Upper lobe of right lung (tissue), 1 donor: ENCODE measurements at places on chromosomes 7 and 10.
A peak's percentile ranks its signal among the peaks of the same experiment; 100 is the strongest.

- no peak for DNase-seq
Measured at GRCh38 chr10:73433538-73433867, at the start of gene MSS51. TSS of gene MSS51 (minus strand) at chr10:73433561. CDS start at chr10:73428284, 5,277 bp downstream.

- DNase-seq, result no peak
Measured at GRCh38 chr7:154373956-154374355, 321.8 kb downstream of the DPP6 start.

- DNase-seq, result no peak
Measured at GRCh38 chr7:104900525-104901239, 113.3 kb upstream of the KMT2E start.

- no peak for DNase-seq
Measured at GRCh38 chr10:98390406-98390805, 24.6 kb downstream of the PYROXD2 start.

DNA sequence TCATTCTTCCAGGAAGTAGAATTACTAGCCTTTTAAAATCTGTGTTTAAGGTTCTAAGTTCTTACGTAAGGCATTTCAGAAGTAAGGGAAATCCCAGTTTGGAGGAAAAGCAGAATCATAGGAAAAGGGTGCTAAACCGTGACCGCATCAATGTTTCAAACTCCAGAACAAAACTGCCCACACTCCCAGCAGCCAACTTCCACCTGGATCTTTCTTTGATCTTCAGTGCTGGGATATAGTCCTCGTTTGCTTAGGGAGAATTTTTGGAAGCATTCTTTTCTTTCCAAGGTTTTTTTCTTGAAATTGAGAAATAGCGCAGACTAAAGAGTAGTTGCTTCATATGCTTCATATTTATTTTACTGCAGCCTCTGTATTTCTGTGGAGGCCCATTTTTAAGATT lies 8.9 kb downstream of the PROSER2 start:
- DNase-seq, result no peak

DNA sequence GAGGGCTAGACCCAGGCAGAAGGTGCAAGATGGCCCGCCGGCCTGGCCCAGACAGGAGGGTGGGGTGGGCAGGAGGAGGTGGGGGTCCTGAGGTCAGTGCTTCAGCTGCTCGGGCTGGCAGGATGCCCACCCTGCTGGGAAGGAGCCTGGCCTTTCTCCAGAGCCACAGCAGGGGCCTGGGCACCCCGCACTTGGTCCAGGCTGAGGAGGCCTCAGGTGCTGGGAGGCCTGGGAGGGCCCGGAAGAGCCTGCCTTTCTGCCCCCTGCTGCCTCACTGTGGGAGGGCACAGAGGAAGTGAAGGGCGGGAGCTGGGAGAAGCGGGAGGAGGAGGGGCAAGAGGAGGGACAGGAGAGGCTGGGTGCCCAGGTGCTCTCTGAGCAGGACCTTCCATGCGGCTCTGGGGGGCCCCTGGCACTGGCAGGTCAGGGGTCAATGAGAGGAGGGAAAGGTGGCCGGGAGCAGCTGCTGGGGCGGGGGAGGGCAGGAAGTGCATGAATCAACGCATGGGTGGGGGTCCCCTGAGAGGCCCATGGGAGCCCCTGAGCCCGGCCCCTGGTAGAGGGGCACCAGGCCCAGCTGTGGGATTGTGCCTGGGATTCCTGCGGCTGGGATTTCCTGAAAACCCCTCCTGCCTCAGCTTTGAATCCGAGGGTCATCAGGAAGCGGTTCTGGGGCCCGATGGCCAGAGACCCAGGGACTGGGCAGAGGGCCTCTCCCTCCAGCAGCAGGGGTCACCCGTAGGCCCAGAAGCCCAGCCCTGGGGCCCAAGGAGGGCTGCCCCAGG lies 49.9 kb downstream of the PWWP2B start:
- peak; percentile 89 for DNase-seq

DNA sequence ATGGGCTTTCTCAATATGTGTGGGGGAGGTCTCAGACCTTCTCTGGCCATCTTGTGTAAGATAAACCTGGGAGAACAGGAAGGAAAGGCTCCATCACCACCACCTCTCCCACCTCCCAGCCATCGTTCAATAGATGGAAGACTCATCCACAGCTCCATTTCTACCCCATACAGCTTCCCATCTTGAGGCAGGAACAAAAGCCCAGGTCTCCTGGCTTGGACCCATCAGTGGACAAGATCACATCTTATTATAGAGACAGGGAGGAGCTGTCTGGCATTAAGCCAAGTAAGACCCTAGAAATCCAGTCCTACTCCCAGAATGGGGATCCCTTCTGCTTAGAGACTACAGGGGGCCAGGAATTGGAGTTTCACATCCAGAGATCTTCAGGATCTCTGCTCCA lies 150.3 kb downstream of the GFRA1 start:
- DNase-seq, result no peak

- DNase-seq, result no peak
Measured at GRCh38 chr10:25600651-25601050, 333.4 kb upstream of the MYO3A start.

GRCh38 chr7:140650367-140650766 lies 9.8 kb upstream of the DENND2A start:
- peak; percentile 18 for DNase-seq

DNA sequence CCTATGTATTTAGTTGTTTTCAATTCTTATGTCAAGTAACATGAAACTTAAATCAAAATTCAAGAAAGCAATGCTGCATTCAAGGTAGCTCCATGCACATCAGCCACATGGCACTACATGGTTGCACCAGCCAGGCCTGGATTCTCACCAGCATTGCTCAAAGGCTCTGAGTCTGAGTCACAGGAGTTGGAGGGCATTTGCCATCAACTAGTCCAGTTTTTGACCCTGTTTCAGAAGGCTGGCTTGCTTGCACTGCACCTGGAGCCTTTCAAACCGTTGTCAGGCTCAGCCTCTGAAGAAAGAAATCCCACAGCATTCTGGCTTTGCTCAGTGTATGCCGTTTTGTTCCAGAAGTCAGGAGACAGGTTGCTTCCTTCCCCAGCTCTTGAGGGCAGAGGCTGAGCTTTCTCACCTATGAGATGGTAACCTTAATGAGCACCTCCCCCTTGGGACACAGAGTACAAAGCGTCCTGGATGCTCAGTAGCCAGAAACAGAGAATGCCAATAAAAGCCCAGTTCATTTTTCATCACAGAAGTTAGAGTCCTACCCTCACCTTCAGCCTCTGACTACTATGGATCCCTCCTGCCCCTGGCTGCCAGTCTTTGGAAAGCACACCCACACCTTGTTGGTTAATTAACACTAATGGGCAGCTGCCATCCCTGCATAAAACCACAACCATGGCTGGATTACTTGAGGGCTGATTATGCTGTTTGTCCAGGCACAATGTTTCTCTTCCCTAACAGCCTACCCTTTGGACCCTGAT lies 288.4 kb upstream of the LRRTM3 start:
- DNase-seq, result no peak

DNA sequence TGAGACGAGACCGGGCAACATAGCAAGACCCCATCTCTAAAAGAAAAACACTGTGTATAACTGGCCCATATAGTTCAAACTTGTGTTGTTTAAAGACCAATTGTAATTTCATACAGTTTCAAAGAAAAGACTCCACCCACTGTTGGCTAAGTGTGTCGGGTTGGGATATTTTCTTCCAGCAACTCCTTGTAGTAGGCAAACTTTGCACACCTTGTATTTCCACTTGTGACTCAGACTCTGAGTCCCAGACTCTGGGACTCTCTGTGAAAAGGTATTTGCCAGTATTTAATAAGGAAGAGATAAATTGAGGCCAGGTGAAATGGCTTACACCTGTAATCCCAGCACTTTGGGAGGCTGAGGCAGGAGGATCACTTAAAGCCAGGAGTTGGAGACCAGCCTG lies 29.3 kb upstream of the RHBDD2 start:
- DNase-seq, result no peak

- no peak for DNase-seq
Measured at GRCh38 chr7:43211286-43211685, 98.8 kb downstream of the HECW1 start.

- no peak for DNase-seq
Measured at GRCh38 chr7:11753433-11753832, 78.6 kb downstream of the THSD7A start.

GRCh38 chr10:89207181-89207800 lies at the start of gene CH25H:
TSS of gene CH25H (minus strand) at chr10:89207317. CDS start at chr10:89207292, 25 bp downstream.
- DNase-seq, result peak; percentile 85

- DNase-seq, result peak; percentile 90
Measured at GRCh38 chr7:28179120-28180030, 1.2 kb downstream of the JAZF1 start.

- DNase-seq, result peak; percentile 58
Measured at GRCh38 chr7:1844336-1844950, 174.4 kb downstream of the ELFN1 start.

GRCh38 chr10:1083581-1083980 lies 27.4 kb downstream of the WDR37 start:
- no peak for DNase-seq

- no peak for DNase-seq
Measured at GRCh38 chr10:86706401-86706841, 38.1 kb downstream of the LDB3 start.
